ENCODE measurements at places on chromosomes 12 and 14. TPM values are rescaled to one million over a fixed set of nuclear protein-coding genes. Genes with fewer than 3 reads are reported as not detected.

The SIX6 gene
- total RNA-seq = not detected

The HOXC4 gene
- 0.59 TPM for total RNA-seq

The PROX2 gene
- not detected for total RNA-seq

The ITGA5 gene
- 99.2 TPM for total RNA-seq

The NFYB gene
- total RNA-seq = 20.3 TPM

The GPX2 gene
- total RNA-seq = 9.5 TPM

The STAB2 gene
- total RNA-seq = 0.10 TPM

DNA sequence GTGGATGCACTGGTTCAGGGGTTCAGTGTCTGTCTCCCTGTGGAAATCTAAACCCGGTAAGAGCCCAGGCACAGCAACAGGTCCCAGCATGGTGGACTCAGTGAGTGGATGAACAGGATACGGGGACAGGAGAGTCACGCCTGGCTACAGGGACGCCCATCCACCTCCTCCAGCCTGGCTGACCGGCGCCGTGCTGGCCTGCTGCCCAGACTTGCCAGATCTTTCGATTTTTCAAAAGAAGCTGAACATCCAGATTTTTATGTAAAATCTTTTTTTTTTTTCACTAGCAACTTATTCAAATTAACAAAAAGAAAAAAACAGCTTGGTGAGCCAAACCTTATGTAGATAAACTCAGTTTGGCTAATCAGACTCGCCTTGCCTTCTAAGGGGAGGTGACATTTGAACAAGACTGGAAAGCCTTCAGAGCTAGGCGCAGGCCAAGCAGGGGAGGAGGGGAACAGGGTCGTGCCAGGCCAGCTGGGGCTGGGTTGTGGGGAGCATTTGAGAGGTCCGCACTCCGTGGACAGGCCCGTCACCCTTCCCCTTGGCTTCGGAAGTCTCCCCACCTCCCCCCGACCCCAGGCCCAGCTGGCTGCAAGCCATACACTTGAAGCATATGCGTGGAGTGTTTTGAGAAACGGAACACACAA lies 87.8 kb upstream of the NCOR2 start:
- DNase-seq = no peak

- DNase-seq = no peak
Measured at GRCh38 chr12:112190231-112191025, 65.1 kb downstream of the TRAFD1 start.

DNA sequence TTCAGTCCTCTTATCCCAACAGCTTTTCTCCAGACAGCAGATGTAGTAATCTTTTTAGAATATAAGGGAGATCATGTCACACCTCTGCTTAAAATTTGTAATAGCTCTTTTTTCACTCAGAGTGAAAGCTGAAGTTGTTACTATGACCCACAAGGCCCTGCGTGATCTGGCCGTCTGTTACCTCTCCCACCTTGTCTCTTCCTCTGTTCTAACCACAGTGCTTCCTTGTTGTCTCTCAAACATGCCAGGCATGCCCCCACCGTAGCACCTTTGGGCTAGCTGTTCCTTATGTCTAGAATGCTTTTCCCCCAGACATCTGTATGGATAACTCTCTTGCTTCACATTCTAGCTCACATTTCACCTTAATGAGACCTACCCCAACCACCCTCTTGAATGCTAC lies 6.5 kb downstream of the NECAP1 start:
- no peak for DNase-seq

- DNase-seq = no peak
Measured at GRCh38 chr14:40229676-40230075, 797.4 kb upstream of the FBXO33 start.

DNA sequence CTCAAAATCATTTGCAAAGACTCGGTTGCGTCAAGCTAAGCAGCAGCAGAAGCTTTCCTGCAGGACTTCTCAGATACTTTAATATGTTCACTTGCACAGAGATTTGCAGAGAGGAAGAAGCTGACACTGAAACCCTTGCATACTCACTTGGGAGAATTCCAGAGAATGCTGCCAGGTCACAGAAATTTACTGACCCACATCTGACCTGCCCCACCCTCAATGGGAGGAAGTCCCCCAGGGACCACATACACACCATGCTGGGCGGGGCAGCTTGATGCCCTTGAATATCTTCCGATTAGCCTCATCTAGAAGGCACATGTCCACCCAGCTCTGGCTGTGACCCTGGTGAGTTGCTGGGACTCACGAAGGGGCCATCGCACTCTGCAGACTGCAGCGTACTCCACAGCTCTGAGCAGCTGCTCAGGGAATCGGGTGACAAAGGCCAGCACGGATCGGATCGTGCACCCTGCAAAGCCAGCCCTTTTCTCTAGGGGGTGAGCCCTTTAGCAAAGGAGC lies 83.2 kb downstream of the ITPK1 start:
- no peak for DNase-seq

- no peak for DNase-seq
Measured at GRCh38 chr14:70722418-70722817, 80.7 kb downstream of the TTC9 start.

- DNase-seq = no peak
Measured at GRCh38 chr14:92967346-92967926, 44.5 kb downstream of the CHGA start.

DNA sequence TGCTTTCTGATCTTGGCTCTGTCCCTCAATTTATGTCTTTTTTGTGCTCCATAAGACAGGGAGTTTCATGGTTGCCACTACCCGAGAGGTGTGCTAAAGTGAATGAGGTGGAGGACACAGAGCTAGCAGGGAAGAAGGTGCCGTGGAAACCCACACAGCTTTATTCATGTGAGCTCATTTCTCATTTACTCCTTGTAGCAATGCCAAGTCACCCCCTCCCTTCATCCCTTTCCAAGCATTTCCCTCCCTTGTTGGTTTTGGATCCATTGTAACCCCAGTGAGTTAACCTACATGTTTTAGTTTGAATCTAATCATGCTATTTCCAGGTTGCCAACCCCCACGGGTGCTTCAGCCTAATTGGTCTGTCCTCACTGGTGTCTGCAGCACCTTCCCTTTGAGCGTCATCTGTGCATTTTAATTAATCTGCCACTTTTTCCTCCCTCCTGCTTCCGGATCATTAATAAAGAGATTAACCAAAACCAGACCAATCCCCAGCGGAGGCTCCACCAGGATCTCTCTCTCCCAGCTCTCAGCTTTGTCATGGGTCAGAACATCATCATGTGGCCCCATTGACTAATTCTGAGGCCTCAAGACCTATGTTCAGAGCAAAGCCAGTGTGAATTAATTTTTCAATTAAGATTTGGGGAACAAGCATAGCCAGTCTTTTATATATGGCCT lies 56.2 kb downstream of the NTF3 start:
- DNase-seq = no peak

- no peak for DNase-seq
Measured at GRCh38 chr14:68312300-68312699, 480.6 kb downstream of the ZFP36L1 start.

DNA sequence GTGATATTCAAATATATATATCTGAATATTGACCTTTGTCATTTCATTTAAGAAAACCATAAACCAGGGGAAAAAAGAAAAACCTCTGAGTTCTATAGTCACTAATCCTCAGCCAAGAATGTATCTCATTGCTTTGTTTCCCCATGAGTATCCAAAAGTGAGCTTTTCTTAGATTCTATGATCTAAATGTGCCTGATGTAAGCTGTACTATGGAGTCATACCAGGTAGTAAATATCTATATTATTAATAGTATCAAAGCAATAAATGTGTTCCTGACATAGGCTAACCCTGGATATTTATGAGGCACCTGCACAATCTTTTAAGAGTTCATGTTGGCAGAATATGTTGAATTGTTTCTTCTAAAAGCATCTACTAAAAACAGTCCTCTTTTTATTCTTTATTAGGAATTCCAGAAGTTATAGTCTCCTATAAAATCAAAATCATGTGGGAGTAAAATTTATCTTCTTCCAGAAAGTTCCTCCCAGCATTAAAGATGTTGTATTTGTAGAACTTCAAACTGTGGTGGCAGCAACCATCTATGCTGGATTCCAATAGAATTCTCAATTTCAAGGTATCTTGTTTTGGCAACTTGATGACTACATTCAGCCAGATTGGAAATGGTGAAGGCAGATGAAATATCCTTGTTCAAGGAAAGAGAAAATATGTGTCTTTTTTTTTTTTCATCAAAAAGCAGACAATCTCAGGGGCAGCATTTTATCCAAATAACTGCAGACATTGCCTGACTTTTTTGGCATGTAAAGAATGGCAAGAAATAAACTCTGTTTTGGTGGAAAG lies 139.7 kb upstream of the RASSF8 start:
- no peak for DNase-seq

- no peak for DNase-seq
Measured at GRCh38 chr12:108587826-108588225, 10.1 kb downstream of the TMEM119 start.
